ENCODE measurements at places on chromosomes 11 and 22.

GRCh38 chr11:30350384-30350783 is 27.5 kb downstream of the ARL14EP start:
- DNase-seq, result no peak

- DNase-seq, result no peak
Measured at GRCh38 chr11:12832480-12833224, 158.4 kb downstream of the TEAD1 start.

DNA sequence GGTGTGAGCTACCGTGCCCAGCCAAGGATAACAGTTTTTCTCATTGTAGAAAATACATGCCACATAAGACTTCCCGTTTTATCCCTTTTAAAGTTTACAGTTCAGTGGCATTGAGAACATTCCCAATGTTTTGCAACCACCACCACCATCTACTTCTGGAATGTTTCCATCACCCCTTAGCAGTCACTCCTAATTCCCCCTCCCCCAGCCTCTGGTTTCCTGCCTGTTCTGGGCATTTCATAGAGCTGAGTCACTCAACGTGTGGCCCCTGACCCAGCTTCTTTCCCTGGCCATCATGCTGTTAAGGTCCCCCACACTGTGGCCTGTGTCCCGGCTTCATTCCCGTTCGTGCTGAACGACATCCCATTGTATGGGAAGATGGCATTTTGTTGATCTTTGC is 30.7 kb downstream of the FGF4 start:
- no peak for DNase-seq

- DNase-seq, result no peak
Measured at GRCh38 chr11:31869986-31870385, 58.9 kb upstream of the PAX6 start.

- no peak for DNase-seq
Measured at GRCh38 chr11:67667490-67668191, 6.8 kb downstream of the ALDH3B2 start.

- DNase-seq, result no peak
Measured at GRCh38 chr11:34278693-34279297, 79.0 kb downstream of the ABTB2 start.

DNA sequence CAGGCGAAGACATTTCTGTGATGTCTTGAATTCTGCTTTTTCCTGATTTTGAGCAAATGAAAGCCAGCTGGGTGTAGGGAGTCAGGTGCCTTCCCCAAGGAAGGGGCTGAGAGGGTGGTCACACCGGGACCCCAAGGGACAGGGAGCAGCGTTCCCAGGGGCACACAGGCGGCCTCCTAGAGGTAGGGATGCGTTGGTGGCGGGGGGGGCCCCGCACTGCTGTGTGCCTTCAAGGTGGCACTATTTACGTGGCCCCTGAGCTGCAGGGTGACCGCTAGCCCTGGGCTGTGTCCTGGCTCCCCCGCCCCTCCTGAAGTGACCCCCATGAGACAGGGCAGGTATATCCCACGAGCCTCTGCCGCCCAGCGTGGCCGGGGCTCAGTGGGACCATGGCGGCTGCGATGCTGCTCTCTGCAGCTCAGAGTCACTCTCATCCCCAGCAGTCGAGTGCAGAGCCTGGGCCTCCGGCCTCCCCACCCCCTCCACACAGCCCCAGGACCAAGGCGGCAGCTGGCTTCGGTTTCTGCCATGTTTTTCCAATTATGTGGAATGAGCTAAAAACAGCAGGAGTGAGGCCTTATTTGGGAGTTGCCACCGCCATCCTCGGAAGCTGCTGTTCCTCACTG is 60.9 kb downstream of the LRP5 start:
- no peak for DNase-seq

DNA sequence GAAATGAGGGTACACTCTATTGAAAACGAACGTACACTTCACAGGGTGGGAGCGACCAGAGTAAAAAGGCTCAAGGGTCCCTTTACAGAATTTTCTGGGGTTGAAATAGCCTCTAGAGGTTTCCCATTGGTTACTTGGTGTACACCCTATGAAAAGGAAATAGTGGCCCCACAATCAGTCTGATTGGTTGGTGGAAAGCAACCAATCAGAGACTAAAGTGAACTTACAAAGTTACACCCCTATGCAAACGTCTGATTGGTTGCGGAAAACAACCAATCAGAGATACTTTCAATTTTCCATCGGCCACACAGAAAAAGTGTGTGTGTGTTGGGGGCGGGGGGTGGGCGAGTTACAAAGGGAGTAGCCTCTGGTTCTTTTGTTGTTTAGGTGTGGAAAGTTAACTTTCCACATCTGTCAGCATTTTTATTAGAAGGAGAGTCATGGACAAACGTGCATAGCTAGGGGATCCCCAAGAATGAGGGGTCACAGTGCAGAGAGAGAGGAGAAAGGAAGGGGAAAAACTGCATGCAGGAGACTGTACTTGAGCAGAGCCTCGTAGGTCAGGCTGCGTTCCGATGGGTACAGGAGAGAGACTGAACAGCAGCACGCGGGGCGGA is 1152.1 kb downstream of the TBC1D22A start:
- no peak for DNase-seq

DNA sequence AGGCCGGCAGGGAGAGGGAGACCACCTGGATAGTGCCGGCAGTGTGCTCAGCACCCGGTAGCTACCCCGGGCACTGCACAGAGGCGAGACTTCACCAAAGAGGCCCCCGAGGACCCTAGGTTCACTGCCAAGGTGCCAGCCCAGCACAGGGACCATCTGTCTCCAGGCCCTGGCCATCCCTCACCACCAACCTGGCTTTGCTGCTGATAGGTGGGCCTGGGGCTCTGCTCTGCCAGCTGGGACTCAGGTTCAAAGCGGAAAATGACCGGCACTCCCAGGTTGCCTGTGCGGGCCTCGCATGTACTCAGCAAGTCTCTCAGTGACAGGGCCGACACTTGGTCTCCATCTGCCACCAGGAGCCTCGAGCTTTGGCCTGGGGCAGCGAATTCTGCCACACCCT is 812.2 kb downstream of the BRD1 start:
- DNase-seq, result no peak
